ENCODE measurements at places on chromosomes 11 and 22.

GRCh38 chr22:21642584-21643448, 714 bp downstream of the SDF2L1 start:
- peak; percentile 63 for DNase-seq

DNA sequence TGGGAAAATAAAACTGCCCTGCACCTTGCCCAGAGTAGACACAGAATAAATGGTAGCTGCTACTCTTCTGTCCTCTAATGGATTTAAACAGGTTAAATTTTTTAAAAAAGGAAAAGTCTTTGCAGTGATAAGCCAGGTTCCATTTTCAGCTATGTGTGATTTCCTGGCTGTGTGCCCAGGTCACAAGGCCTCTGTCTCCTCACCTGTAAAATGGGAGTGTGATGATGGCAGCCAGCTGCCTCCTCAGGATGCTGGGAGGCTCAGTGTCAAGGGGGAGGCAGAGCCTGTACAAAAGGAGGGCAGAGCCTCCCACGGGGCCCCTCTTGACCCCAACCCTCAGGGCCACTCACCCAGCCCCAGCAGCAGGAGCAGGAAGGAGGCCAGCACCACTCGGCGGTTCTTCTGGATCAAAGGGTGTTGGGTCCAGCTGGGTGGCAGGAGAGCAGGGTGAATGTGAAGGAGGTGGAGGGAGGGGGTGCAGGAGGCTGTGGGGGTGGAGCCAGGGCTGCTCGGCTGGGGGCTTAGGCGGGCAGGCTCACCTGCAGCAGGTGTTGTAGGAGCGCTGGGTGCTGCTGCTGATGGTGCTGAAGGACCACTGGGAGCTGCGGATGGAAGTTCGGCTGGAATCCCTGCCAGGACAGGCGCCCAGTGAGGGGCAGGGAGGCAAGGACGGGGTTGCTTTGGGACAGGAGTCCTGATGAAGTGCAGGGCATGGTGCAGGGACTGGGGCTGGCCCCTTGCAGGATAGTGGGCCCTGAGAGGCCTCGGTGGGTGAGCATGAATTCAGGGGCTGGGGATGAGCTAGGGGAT, 1.9 kb downstream of the TMEM134 start:
- DNase-seq, result no peak

DNA sequence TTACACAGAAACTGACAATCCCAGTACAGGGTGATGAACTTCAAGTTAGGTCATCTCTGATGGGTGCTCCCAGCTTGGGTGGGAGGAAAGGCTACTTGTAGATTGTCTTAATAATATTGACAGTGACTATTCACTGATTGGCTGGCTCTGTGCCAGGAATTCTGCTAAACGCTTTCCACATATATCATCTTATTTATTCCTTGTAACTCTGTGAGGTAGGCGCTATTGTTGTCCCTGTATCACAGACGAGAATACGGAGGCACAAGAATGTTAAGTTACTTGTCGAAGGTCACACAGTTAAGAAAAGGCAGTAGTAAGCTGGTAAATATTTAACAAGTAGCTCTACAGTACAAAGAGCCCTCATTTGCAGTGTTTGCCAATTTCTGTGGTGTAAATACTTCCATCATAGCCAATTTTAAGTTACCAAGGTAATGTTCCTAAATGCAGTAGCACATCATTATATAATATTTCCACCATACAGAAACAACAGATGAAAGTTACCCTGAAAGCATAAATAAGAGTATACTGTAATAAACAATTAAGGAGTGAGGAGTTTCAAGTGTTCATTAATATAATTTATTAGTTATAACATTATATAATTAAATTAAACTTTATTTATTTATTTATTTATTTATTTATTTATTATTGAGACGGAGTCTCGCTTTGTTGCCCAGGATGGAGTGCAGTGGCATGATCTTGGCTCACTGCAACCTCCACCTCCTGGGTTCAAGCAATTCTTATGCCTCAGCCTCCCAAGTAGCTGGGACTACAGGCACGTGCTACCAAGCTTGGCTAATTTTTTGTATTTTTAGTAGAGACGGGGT, 11.5 kb upstream of the TIMP3 start:
- DNase-seq, result no peak

DNA sequence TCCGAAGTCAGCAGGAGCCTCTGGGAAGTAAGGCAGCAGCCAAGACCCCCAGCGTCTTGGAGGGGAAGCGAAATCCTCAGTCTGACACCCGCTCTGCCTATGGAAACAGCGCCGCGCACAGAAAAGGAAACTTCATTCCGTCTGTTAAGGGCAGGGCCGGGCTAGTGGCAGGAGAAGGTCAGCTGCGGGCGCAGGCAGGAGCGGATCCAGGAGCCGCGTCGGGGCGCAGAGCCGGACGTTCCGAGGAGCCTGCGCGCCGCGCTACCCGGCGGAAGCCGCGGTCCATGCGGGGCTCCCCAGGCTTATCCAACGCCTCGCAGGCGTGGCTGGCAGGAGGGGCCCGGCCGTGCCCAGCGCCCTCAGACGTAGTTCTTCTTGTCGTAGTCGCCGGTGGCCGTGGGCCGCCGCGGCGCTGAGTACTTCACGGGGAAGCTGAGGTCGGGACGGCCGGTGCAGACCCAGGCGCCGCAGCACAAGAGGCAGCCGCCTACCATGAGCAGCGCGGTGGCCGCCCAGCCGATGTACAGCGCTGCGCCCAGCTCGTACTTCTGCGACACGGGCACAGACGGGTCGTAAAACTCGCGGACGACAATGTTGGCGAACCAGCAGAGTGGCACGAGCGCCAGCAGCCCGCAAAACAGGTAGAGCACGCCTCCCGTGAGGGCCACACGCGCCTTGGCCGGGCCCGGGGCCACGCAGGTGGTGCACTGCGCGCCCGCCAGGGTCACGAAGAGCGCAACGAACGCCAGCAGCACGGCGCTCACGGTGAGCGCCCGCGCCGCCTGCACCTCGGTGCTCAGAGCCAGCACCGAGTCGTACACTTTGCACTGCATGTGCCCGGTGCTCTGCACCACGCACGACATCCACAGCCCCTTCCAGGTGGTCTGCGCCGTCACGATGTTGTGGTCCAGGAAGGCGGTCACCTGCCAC, 705 bp downstream of the CLDN5 start:
- peak; percentile 31 for DNase-seq

DNA sequence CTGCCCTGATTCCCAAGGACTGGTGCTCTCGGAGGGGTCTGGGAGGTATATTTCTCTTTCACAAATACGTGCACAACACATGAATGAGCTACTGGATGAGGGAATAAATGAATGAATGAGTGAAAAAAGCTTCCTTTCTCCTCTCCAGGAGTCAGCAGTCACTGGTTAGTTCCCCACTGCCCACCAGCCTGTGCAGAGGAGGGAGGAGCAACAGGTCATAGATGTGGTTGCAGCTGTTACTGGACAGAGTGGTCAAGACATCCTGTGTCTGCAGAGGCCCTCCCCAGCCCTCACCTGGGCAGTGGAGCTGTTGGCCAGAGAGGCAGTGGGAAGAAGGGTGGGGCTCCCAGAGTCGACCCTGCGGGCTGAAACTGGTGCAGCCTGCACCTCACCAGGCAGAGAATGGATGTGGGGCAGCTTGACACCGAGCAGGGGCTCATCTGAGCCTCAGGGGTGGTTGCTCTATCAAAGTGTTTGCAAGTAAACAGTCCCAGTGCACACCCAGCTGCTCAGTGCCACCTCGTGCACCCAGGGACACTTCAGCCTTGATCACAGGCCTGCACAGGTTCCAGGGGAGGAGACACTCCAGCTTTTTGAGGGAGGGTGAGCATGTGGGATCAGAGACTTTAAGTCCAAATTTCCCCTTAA, 1.4 kb upstream of the VPREB1 start:
- DNase-seq, result no peak

GRCh38 chr22:49636649-49637048, 191.0 kb downstream of the BRD1 start:
- no peak for DNase-seq

DNA sequence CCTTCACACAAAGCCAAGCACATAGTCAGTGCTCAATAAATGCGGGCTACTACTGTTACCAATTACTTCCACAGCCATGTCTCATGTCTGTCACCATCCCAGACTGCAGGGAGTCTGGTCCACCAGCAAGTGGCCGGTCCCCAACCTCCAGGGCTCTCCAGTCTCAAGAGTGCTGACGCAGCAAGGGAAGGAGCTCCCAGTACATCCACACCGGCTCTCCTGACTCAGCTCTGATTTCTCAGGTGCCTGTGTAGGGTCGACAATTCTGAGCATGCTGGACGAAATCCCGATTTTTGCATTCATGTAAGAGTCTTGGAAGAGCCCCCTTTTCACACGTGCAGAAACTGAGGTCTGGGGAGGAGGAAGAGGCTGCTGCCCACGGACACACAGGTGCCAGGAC, 10.3 kb upstream of the NEFH start:
- DNase-seq, result no peak

DNA sequence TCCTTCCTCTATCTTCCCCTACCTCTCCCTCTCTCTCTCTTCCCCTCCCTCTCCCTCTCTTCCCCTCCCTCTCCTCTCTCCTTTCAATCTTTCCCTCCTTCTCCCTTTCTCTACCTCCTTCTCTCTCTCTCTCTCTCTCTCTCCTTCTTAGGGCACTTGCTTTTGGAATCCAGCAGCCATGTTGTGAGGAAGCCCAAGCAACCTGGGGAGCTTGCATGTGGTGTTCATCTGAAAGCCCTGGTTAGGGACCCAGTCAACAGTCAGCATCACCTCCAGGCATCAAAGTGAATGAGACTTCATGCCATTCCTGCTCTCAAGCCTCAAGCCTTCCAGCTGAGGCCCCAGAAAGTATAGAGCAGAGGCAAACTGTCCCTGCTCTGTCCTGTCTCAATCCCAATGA, 65.6 kb upstream of the SHISAL1 start:
- DNase-seq, result no peak

- DNase-seq, result no peak
Measured at GRCh38 chr11:120688163-120688562, 176.6 kb downstream of the GRIK4 start.

- no peak for DNase-seq
Measured at GRCh38 chr11:89535221-89535620, 44.0 kb upstream of the NOX4 start.

GRCh38 chr22:48796310-48797015, 1031.2 kb downstream of the BRD1 start:
- no peak for DNase-seq

- no peak for DNase-seq
Measured at GRCh38 chr11:131511794-131512193, 141.4 kb downstream of the NTM start.

DNA sequence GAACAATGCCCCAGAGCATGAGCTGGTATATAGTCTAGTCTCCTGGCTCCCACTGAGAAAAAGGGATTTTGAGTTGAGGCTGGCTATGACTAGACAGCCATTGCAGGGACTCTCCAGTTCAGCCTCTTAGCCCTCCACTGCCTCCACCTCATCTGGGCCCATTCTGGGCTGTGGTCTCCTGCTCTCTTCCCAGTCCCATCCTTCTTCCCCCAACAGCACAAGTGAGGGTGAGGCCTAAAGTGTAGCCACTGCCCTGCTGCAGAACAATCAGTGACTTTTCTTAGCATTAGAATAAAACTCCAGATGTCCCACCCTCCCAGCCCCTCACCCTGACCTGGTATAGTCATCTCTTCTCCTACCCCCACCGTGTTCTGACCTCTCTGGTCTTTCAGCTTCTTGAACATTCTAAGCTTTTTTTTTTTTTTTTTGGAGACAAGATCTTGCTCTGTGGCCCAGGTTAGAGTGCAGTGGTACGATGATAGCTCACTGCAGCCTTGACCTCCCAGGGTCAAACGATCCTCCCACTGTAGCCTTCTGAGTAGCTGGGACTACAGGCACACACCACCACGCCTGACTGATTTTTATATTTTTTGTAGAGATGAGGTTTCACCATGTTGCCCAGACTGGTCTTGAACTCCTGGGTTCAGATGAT, 4.3 kb downstream of the MED15 start:
- no peak for DNase-seq
